Daoy (cell line): ENCODE measurements at places on chromosomes 5 and 9. TPM values are rescaled to one million over a fixed set of nuclear protein-coding genes. Genes with fewer than 3 reads are reported as not detected.

GRCh38 chr9:116935149-116935897 is 248.2 kb downstream of the TRIM32 start:
- DNase-seq = no peak

- DNase-seq = no peak
Observed at GRCh38 chr9:27398982-27399653, 102.2 kb upstream of the EQTN start.

C5orf22 gene
- total RNA-seq = 19.9 and 42.3 TPM in 2 replicates

TMEM252 gene
- not detected in 2 replicates for total RNA-seq

DNA sequence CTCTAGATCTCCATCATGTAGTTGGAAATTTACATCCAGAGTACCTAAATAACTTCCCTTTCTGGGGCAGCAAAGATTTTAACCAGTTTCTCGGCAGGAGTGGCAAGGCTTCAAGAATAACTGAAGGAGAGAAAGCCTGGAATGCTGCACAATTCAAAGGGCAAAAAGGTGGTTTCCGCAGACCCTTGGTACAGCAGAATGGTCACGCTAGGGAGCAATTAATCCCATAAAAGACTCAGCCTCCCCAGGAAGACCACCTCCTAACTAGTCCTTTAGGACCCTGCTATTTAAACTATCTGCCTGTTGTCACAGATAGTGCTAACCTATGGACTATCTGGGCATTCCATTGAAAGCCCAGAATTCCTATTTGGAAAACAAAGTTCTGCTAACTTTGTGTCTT is 3.6 kb downstream of the HTR1A start:
- no peak for DNase-seq

- DNase-seq = no peak
Observed at GRCh38 chr9:99497641-99498040, 275.6 kb downstream of the SEC61B start.

DNA sequence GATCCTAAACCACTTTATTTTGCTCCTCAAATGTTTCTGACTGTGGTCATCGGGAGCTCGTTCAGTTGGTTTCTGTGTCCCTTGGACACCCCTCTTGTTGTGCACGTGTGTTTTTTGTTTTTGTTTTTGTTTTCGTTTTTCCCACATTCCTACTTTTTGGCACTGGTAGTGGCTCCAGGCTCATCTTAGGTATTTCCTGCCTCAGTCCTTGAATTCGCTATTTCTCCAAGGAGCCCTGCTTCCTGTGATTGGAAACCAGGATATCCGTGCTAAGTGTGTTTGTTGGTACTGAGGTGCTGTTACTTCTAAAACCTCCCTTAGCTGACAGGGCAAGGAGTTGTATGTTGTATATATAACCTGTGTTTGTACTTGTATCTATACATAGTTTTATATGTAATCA is 5.9 kb downstream of the HMCN2 start:
- no peak for DNase-seq
